ENCODE measurements at places on chromosomes 2 and 18.
A peak's percentile ranks its signal among the peaks of the same experiment; 100 is the strongest.

DNA sequence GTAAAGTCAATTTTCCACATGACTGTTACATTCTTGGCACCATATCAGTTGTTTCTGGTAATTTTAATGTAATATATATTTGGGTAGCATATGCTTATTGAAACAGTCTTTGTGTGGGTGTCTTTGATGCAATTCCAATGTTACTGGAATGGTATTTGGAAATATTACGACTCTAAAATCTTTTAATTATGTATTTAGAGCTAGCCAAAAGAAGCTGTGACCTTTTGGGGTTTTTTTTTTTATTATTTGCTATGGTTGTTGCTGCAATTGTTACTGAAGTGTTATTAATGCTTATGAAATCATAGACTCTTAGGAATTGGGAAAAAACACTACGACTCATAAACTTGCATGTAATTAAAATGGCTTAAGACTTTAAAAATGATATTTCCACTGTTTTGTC is 95.9 kb downstream of the AOX1 start:
- no peak for DNase-seq

GRCh38 chr2:157087373-157088002 is 170.0 kb upstream of the GALNT5 start:
- DNase-seq, result no peak

DNA sequence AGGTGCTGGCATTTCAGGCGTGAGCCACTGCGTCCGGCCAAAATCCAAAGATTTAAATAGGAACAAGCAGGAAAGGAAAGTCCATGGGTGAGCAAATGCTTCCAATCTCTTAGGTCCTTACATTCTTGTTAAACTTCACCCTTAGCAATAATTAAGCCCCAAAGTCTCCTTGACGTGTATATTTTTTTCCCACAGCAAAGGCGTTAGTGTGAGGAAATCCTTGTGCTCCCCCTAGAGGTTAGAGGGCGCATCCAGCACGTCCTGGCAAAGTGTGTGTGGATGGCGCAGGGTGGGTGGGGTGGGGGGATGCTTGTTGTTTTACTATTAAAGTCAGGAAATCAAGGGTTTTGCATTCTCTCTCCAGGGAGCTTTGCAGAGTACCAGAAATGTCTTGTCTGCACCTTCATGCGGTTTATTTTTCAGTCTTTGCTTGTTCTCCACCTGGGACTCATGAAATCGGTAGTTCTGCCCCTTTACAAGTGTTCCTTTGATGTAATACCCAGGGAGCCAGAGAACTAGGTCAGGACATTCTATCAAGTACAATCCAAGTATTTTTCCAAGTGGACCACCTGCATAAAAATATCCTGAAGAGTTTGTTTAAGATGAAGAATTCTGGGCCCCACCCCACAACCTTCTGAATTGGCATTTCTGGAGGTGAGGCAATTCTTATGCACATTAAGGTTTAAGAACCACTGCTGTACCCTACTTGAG is 22.2 kb upstream of the ITSN2 start:
- DNase-seq, result peak; percentile 62

DNA sequence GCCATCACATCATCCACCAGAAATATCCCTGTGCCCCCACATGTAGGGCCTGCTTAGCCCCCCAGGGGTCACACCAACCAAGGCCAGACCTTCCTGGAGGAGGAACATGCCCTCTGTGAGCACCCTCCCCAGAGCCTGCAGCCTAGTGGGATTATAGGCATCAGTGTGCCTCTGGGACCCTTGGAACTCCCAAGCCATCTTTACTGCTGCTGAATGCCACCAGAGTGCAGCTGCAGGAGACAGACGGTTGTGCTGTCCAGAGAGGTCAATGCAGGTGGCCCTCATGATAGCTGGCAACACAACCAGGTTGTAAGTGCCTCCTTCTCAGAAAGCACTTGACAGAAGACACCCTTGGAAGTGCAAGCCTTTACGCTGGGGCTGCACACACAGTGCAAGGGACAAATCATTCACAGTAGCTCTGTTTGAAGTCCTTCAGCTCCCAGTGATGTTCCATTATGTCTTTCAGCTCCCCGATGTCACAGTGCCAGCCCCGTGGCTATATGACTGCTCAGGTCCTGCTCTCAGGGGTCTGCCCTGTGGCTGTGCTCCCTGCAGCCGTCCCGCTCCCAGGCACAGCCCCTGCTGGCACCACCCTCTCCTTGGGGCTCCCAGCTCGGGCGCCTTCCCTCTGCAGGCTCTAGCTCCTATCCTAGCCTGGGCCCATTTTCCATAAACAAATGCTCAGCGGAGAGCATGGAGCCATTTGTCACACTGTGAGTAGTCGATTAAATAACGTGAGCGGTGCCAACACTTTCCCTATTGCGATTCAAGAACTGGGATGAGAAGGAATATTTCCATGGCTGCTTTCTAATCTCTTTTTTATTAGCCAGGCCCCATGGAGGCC is 65.1 kb downstream of the EDAR start:
- DNase-seq, result no peak

DNA sequence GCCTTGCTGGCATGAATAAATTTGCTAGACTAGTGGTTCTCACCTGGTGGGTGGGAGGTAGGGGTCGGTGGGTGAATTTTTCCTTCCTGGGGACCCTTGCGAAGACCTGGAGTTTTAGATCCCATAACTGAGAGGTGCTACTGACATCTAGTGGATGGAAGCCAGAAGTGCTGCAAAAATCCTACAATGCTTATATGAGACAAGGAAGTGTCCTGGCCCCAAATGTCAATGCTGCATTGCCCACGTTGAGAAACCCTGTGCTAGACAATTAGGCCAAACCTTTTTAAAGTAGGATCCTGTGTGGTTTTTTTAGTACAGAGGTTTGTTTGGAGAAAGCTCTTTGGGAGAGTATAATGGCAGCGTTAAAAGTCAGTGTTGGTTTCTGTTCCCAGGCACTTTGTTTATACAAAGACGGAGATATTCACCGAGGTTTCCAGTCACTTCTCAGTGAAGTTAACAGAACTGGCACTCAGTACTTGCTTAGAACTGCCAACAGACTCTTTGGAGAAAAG is 9.6 kb downstream of the SERPINB8 start:
- peak; percentile 60 for DNase-seq

DNA sequence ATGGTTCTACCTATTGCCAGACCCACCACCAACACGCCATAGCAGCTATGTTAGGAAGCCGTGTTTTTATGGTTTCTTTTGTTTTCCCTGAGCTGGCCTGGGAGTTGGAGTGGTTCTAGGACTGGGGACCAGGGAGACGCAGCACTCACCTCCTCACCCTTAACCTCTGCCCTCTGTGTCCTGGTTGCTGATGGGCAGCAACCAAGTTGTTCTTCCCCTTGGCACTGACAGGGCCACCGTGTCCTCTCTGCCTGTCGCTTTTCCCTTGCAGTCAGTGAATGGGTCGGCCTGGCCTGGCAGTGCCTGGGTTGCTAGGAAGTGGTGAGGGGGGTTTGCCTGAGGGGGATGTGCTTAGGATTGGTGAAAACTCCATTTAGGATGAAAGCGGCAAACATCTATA is 197.1 kb upstream of the GATA6 start:
- no peak for DNase-seq

DNA sequence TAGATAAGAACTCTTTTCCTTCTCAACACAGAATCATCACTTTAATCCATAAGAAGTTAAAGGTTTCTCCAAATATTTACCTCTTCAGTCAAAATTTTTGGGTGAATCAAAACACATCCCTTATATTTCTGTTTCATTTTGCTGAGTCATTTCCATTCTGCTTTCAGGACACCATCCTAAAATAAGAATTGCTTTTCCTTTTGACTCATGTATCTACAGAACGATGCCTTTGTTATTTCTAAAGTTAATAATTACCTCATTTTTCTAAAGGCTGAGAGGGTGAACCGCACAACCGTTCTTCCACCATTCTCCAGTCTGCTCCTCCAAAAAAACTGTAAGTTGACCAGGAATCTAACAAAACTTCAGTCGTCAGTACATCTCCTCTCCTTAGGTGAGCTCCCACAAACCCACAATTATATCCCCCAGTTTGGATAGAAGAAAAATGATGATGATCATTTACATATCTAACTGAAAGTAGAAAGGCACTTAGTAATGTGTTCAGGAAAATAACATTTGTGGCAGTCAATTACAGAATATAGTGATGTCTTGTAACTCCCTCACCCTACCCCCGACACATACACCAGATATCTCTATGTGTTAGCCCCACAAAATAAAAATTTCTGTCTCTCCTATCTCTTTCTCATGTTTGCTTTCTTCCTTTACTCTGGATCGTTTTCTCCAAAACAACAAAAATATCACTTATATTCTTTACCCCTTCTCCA is 162.5 kb downstream of the RAD51AP2 start:
- no peak for DNase-seq

GRCh38 chr2:182456784-182457183 is 29.9 kb upstream of the PDE1A start:
- DNase-seq, result no peak

GRCh38 chr2:118845005-118845521 is 2.4 kb downstream of the EN1 start:
- no peak for DNase-seq

DNA sequence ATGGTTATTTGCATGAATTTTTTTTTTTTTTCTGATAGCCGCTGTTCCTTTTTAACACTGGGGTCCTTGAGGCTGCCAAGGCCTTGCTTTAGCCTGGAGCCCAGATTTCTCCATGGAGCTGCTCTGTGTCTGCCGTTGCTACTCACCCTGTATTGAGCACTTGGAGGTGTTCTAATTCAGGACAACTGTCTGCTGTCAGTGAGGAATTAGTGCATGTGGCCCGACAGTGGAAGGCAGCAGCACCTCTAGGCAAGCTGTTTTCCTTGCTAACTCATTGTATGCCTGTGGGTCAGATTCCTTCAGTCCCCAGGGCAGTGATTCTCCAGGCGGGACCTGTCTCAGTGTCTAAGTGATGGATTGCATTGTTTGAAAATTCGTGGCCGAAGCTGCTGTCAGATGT is 147.7 kb upstream of the DPP10 start:
- DNase-seq, result no peak

DNA sequence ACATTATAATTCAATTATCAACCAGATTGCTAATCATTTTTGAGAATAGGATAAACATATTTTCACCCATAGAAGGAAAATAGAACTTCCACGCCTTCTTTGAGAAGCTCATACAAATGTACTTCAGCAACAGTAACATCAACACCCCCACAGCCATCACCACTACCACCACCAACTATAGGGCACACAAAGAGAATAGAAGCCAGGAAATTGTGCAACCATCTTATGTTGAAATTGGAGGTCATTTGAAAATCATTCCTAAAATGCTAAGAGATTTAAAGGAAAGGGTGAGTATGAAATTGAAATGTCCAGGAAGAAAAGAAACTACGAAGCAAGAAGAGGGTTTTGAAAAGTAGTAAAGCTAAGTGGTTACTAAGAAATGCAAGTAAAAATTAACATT is 563.4 kb downstream of the ZNF804A start:
- DNase-seq, result no peak

DNA sequence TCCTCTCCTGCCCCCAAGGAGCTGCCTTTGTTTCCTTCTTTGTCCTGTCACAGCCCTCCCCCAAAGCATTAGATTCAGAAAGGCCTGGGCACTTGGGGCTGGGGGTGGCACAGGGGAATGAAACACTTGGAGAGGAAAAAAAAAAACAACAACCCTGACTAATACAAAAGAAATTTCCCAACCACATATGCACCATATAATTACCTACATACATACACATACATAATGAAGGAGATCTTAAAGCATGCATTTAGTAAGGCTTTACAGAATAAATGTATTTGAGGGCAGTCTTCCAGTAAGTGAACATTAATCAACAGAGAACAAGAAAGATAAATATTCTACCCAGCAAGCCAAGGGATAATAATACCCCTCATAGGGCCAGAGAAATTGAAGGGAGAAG is 70.0 kb upstream of the PPP1CB start:
- no peak for DNase-seq

GRCh38 chr2:216294305-216294704 is 78.0 kb downstream of the MARCHF4 start:
- no peak for DNase-seq

DNA sequence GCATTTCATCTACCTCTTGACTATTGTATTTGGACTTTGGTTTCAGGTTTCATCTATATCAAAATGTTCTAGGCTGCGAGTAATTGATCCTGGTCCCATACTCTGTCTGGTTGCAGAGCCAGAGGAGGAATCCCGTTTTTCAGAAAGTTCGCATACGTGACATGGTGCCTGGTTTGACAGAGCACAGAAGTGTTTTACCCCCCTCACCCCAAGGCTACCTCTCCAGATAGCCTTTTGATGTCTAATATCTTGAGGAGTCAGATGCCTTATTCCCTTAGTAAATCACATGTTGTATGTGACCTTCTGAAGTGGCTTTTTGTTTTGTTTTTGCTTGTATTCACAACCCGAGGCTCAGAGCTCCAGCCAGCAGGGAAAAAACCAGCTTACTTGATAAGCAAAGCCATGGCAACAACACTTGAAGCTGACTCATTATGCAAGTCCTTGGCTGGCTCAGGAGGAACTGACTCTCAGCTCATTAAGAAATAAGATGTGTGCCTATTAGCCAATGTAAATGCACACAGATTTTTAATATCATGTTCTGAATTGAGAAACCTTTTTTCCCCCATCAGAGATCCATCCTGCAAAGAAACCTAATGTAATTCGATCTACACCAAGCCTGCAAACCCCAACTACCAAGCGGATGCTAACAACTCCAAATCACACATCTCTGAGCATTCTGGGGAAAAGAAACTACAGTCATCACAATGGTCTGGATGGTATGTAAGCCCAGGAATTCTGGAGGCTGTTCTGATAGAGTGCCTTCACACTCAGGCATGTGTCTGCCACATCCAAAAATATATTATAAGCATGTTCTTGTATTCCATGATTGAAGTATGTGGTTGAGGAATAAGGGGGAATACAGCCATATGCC is 41.4 kb downstream of the OXER1 start:
- DNase-seq, result peak; percentile 64

- DNase-seq, result no peak
Measured at GRCh38 chr2:152477347-152478092, 142.5 kb downstream of the FMNL2 start.

DNA sequence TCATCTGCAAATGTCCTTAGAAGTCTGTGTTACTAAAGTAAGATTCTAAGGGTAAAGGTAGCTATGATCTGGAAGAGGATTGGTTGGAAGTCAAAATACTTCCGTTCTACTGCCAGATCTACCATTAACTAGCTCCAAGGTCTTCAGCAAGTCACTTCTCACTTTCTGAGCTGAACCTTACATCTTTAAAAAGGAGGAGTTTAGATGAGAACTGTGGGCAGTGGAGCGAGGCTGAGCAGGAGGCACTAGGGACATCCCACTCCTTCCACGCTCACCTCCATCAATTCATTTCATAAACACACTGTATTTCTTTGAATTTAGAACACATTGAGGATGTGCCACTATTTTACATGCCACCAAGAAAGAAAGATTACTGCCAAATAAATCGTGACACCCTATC is 143.0 kb downstream of the ABCA12 start:
- no peak for DNase-seq

GRCh38 chr2:108947271-108947907 is 41.6 kb downstream of the EDAR start:
- DNase-seq, result no peak

GRCh38 chr2:150598383-150598782 is 110.9 kb upstream of the RND3 start:
- DNase-seq, result no peak

DNA sequence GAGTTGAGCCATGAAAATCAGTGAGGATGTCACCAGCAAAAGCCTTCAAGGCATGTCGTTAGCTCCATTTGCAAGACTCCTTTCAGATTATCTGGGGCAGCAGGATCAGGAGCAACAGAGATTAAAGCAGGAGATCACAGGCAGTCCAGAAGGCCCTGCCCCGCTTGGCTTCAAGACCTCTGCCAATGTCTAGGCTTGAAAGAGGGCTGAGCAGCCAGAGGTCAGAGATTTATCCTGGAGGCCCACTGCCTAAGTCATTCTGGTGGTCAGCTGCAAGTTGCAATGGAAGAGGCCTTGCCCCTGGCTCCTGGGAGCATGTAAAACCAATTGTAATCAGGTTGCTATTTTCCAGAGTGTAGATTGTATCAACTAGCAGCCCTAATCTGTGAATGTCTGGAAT is 416.5 kb downstream of the BCL11A start:
- no peak for DNase-seq
